K562 (cell line): ENCODE measurements at places on chromosomes 2 and 18. TPM values are rescaled to one million over a fixed set of nuclear protein-coding genes. Genes with fewer than 3 reads are reported as not detected.
A peak's percentile ranks its signal among the peaks of the same experiment; 100 is the strongest.

The IL1A gene
- 0.03 TPM in 1 of 2 replicates, not detected in the other for polyA plus RNA-seq

The AFF3 gene
- polyA plus RNA-seq: not detected in 2 replicates

The ACTR3 gene
- polyA plus RNA-seq: 205 and 213 TPM in 2 replicates

The SCG2 gene
- 0.98 and 1.5 TPM in 2 replicates for polyA plus RNA-seq

The KRCC1 gene
- polyA plus RNA-seq: 2.2 and 3.3 TPM in 2 replicates

GRCh38 chr2:108031471-108031941, 45.2 kb downstream of the SLC5A7 start:
- no peak for DNase-seq

GRCh38 chr18:79566771-79567431, 112.7 kb upstream of the CTDP1 start:
- DNase-seq: no peak

- DNase-seq: no peak
These were observed 140.9 kb upstream of the CRIM1 start for GRCh38 chr2:36214691-36215090.

DNA sequence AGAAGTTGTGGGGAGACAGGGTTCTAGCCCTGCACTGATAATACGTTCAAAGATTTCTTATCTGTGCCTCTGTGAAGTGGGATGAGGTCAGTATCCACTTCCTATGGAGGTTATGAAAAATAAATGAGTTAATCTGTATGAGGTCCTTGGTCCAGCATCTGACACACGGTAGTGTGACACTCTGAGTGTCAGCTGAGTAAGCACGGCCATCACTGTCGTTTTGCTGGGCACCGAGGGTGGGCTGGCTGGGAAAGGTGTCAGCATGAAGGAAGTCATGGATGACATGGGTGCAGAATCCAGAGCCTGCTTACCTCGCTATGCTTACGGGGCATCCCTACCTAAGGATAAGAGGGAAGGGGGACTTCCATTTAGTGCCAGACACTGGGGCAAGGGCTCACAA, 150.3 kb downstream of the INHBB start:
- no peak for DNase-seq

DNA sequence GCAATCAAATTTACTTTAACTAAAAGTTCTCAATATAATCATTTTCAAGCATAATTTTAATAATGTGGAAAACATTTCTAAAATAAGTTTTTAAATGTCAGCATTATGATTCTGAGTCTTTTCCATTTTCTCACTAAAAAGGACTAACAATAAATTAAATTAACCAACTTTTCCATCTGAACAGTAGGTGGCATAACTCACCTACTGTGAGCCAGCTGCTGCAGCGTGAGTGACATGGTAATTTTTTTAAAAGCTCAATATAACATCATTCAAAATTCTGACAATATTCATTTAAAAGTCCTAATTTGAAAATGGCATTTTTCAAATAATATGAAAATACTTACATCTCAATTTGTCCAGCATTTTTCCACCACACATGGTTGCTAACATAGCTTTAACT, 66.5 kb downstream of the DTNB start:
- peak; percentile 50 for DNase-seq

GRCh38 chr2:146615778-146616177, 1229.1 kb upstream of the ACVR2A start:
- DNase-seq: no peak

DNA sequence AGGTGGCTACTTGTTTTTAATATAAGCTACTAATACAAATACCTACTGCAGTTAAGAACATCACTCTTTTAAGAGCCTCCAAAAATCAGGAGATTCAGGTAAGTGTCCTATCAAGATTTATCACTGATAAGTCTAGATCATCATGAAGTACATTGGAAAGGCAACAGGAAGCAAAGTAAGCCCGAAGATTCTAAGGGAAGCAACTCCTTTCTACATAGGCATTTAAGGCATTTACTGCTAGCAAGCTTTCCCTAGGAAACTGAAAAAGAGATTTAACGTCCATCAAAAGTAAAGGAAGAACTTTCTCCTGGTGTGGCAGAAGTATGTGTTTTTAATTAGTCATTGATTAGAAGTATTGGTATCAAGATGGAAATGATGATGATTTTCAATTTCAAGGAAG, 3.7 kb downstream of the STK17B start:
- DNase-seq: no peak

- DNase-seq: no peak
These were observed 70.3 kb upstream of the SNTG2 start for GRCh38 chr2:880201-880970.

- DNase-seq: no peak
These were observed 44.4 kb upstream of the MGAT4A start for GRCh38 chr2:98775146-98775986.
